Right renal pelvis (tissue), 4 donors: ENCODE measurements at places on chromosomes 4 and X. TPM values are rescaled to one million over a fixed set of nuclear protein-coding genes. Genes with fewer than 3 reads are reported as not detected.

- DNase-seq: no peak
Observed at GRCh38 chr4:163590619-163591264, 96.3 kb downstream of the TMA16 start.

GRCh38 chr4:8215001-8215427, 15.9 kb downstream of the SH3TC1 start:
- no peak for DNase-seq

The NKAP gene
- polyA plus RNA-seq: 15.2 TPM

GRCh38 chr4:97761445-97762114, 381.7 kb downstream of the STPG2 start:
- DNase-seq: no peak

The USP17L12 gene
- not detected for polyA plus RNA-seq

- no peak for DNase-seq
Observed at GRCh38 chr4:749698-750666, 44.4 kb downstream of the PCGF3 start.

The SPACA5 gene
- polyA plus RNA-seq: not detected

The MND1 gene
- polyA plus RNA-seq: 18.6 TPM

DNA sequence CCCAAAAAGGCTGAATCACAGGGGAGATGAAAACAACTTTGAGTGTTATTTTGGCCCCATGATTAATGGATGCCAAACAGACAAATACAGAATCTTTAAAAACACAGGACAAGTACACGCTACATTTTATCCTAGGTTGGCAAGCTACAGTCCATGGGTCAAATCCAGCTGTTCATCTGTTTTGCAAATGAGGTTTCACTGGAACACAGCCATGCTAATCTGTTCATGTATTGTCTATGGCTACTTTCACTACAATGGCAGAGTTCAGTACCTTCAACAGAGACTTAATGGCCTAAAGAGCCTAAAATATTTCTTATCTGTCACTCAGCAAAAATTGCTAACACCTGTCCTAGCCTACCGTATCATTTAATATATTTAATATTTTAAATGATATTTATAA, 1548.5 kb upstream of the IGFBP7 start:
- no peak for DNase-seq
